Activated naive CD8-positive, alpha-beta T cell treated with anti-CD3 and anti-CD28 coated beads for 36 hours (primary cell): ENCODE measurements at places on chromosomes 3 and 15. TPM values are rescaled to one million over a fixed set of nuclear protein-coding genes. Genes with fewer than 3 reads are reported as not detected.
A peak's percentile ranks its signal among the peaks of the same experiment; 100 is the strongest.

C3orf20 gene
- total RNA-seq, result not detected

TM6SF1 gene
- 1.6 TPM for total RNA-seq

CPLX3 gene
- not detected for total RNA-seq

C2CD4A gene
- 0.12 TPM for total RNA-seq

CNTN3 gene
- total RNA-seq, result not detected

DNA sequence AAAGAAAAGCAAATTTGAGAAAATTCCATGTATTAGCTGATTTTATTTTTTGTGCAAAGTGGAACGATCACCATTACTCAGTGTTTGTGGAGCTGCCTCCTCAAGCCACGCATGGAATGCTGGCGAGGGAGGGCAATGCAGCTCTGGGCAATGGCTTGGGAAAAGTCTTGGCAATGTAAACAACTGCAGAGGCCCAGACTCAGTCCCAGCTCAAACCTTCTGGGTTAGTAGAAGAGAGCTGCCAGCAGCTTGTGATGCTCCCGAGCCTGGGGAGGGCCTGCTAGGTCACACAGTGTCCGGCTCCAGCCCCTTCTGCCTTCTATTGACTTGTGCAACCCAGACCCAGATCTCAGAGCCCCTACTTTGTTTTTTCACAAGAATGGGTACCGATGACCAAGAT lies 4.3 kb downstream of the EPHB1 start:
- no peak for DNase-seq

GRCh38 chr3:158106766-158107471 lies 699 bp upstream of the SHOX2 start:
- no peak for DNase-seq

DNA sequence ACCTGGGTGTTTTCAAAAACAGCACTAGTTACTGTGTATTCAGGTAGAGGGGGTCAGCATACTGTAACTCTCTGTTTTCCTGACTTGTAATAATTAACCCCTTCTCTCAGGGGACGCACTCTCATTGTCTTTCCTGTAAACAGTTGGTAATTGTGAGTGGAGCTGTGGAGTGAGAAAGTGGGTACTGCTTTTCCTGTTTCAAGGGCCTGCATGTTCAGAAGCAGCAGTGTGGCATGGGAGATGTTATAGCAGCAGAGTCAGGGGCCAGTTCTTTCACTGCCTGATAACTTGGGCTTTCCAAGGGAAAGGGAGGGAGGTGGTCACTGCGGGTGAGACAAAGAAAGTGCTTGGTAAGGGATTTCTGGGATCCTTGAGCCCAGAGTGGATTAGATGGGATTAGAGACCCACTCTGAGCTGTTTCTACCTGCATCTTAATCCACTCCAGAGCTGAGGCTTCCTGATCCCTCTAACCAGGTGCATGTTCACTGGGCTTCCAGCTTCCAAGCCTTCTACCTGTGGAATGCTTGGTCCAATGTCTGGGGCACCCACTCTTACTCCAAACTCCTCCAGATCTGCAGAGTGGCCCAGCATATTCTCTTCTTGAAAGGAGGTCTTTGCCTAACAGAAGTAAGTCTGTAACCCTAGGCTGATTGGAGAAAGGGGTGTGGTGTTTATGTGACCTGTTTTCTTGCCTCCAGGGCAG lies 105.2 kb downstream of the RPLP1 start:
- no peak for DNase-seq

GRCh38 chr3:26505399-26505798 lies 117.2 kb upstream of the LRRC3B start:
- no peak for DNase-seq

GRCh38 chr3:61955483-61955882 lies 394.1 kb downstream of the PTPRG start:
- DNase-seq, result no peak

- DNase-seq, result peak; percentile 61
Observed at GRCh38 chr3:194682694-194683310, 2.9 kb upstream of the FAM43A start.

DNA sequence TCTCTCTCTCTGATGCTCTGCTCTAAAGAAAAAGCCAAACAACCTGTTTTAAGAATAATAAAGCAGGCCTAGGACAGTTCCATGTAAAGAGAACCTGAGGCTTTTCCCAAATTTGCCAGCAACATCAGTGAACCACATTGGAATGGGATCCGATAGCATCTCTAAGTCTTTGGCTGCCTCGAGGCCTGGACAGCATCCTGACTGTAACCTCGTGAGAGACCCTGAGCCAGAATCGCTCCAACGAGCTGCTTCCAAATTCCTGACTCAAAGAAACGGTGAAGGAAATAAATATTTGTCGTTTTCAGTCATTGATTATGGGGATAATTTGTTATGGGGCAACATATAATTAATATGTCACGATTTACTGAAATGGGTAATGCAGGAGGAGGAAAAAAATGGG lies 1012.8 kb downstream of the ROBO2 start:
- no peak for DNase-seq

DNA sequence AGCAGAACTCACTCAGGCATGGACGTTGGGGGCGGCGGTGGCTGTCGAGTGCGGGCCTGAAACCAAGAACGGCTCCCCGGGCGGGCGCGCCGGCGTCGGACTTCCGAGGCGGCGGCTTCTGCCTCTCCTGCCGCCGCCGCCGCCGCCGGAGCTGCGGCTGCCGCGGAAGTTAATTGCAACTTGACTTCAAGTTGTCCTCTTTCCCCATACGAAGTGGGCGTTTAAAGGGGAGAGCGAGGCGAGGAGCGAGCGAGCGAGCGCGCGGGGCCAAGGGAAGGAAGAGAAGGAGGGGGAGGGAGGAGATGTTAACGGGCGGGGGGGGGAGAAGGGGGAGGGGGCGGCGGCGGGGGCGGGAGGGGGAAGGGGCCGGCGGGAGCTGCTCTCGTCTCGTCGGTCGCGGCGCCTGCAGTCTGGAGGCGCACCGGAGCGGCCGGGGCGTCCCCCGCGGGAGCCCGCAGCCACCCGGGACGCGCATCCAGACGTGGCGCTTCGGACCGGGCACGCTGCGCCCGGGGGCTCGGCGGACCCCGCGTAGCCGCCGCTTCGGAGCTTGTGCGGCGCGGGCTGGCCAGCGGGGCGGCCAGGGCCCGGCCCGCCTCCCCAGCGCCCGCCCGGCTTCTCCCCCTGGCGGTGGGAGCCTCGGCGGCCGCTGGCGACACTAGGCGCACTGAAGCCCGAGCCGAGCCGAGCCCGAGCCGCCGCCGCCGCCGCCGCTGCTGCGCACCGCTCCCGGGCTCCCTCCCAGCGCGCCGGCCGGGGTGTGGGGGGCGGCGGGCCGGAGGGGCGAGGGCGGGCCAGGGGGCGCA lies 19.7 kb upstream of the SATB1 start:
- DNase-seq, result peak; percentile 86

- no peak for DNase-seq
Observed at GRCh38 chr3:29242296-29242695, 38.6 kb upstream of the RBMS3 start.

DNA sequence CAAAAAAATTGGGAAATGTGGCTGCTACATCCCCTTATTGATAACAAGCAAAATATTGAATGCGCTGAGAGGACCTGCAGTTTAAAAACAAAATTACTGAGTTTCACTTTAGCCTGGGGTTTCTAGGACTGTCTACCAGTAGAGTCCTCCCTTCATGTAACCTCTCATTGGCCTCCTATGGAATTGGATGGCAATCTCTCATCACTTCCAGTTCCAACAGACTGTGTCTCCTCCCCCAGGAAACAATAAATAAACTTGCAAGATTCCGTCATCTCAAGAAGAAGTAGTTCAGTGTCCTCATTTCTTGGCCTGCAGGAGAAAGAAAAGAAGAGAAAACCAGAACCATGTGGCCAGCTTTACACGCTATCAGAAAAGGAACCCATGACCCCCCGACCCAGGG lies 123.8 kb downstream of the TLE3 start:
- no peak for DNase-seq

DNA sequence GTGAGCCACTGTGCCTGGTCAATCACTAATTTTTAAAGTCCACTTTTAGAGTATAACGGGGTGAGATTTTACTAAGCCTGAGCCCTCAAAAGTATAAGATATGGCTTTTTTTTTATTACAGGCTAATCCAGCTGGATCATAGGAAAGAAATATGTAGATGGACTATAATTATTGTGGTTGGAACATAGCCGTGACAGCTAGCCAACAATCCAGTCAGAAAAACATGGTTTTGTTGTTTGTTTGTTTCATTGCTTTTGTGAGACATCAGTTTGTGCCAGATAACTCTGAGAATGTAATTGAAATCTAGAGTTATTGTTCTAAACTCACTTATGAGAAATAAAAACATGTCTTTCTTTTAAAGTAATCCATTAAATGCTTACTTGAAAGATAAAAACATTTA lies 37.3 kb upstream of the ATOSA start:
- no peak for DNase-seq

DNA sequence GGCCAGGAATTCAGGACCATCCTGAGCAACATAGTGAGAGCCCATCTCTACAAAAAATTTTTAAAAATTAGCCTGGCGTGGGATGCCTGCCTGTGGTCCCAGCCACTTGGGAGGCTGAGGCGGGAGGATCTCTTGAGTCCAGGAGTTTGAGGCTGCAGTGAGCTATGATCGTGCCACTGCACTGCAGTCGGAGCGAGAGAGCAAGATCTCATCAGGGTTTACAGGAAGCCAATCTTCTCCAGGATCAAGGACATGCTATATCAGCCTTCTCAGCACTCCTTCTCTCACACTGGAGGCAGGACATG lies 451 bp upstream of the STOML1 start:
- no peak for DNase-seq

- DNase-seq, result no peak
Observed at GRCh38 chr3:157263027-157263426, 103.1 kb upstream of the CCNL1 start.
